Stimulated activated CD8-positive, alpha-beta memory T cell treated with anti-CD3 and anti-CD28 coated beads, Interleukin-4, amount 100 ng/mL, for 4 hours (primary cell): ENCODE measurements at places on chromosomes 3 and 15.

GRCh38 chr15:70580958-70581357 is 182.4 kb downstream of the UACA start:
- DNase-seq, result no peak

DNA sequence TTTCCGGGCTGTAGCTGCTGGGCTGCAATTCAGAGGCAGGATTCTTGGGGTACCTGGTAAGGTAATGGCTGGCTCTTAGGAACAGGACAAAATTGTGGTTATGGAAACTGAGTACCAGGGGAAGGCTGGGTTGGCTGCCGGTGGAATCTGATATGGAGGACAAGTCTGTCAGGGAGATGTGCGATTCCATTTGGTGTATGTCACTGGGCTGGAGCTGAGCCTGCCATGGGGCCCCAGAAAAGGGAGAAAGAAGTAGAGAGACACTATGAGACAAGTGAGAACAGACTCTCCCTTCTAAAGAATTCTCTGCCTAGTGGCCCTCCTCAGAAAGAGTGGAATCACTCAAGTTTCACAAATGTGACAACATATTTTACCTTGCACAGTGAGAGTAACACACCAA is 368.2 kb upstream of the ROPN1 start:
- no peak for DNase-seq

GRCh38 chr15:55247766-55248427 is 41.7 kb downstream of the RAB27A start:
- no peak for DNase-seq

- DNase-seq, result no peak
Measured at GRCh38 chr3:118781232-118781631, 253.4 kb downstream of the IGSF11 start.

DNA sequence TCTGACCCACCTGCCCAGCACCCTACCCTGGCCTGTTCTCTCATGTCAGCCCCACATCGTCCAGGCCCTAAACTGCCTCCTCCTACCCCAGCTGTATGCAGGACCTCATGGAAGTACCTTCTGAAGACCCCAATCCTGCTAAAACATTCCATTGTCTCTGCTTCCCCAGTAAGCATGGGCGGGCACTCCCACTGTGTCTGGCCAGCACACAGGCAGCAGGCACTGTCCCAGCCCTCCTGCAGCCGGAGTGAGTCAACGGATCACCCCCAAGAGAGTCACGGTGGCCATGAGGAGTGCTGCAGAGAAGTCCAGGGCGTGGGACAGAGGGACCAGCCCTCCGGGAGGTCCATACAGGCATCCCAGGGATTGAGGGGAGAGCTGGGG is 36.4 kb upstream of the SLCO2A1 start:
- DNase-seq, result no peak

- no peak for DNase-seq
Measured at GRCh38 chr3:192826214-192827006, 91.2 kb downstream of the MB21D2 start.

DNA sequence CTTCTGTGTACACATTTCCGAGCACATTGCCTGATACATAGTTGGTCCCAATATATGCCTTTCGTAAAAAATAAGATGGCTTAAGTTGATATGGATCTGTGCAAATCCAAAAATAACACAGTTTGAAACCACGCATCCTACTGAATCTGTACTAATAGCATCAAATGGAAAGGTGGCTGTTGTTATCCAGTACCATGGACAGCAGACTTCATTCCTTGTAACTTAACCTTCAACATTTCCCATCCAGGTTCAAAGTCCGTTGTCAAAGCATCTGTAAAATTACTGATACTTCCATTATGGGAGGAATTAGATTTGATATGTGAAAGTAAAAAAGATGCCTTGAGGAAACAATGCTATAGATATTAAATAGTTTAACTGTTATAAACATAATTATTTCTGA is 65.5 kb upstream of the C3orf49 start:
- no peak for DNase-seq

DNA sequence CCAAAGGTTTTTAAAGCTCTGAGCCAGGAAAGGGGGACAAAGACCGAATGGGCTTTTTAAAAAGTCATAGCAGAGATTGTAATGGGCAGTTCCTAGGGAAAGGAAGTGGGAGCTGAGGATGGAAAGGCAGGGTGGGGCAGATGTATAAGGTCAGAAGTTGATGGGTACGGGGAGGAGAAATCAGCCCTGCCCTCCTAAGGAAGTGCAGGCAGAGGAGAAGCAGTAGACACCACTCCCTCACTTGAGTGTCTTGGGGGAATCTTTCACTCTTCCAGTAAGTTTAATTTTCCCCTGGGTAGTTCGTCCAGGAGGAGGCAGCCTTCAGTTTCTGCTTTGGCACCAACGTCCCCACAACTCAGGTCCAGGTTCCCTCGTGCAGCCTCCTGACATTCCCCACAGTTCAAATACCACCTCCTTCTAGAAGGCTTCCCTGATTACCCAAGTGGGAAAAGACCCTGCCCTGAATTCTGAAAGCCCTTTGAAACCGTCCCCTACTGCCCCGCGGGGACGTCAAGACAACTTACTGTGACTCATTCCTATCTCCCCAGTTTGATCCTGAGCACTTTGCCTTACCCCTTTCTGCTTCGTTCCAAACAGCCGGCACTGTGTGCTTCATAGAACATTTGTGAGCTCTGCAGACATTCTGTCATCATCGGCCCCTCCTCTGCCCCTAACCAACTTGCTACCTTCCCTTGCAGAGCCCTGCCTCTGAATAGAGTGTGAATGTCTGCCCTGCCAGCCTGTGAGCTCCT is 14.3 kb upstream of the SRP14 start:
- no peak for DNase-seq

DNA sequence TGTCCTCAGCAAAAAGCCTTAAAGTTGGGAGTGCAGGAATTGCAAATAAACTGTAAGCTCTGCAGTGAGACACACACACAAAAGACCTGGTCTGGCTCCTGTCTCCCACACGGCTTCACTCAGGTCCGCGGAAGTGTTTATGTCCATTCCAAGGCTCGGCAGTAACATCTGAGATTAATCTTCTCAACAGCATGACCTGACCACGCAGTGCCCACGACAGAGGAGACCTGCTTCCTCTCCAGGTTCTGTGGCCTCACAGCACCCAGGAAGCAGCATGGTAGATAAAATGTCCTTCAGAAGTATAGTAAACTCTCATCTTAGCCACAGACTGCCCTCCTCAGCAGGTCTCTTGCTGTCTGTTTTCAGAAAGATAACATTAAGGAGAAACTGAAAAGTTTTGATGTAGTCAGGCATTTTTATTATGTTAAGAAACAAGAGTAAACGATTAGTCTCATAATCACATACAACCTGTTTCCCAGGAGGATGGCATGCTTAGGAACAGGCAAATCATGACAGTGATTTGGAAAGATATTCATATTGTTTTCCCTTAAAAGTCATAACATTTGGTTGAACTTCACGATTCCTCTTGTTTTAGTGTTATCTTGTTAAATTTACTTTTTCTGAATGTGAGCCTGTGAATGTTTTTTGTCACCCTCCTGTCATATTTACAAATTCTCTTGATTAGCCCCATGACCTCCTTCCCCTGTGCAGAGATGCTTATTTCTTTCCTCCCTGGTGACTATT is 34.6 kb downstream of the CD200R1L start:
- no peak for DNase-seq

DNA sequence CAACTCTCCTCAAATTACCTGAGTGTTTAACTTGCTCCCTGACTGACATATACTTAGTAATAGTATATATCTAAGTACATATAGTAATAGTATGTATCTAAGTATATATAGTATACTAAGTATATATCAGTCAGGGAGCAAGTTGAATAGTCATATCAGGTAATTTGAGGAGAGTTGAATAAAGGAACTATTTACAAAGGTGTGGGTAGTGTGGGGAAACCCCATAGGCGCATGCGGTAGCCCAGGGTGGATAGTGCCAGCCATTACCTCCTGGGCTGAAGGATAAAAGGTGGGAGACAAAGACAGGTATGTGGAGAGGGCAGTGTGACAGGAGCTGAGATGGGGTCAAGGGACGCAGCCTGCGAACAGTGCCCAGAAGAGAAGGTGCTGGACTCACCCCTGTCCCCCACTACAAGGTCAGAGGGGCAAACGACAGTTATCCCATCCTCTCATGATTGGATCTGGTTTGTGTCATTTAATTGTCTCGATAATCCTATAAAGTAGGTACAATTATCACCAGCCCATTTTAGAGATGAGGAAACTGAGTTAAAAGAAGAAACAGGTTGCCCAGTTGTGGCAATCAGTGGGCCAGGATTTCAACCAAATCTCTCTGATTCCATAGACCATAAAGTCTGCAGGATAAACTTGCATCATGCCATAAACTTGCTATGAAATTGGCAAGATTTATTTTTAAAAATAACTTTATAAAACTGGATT is 34.1 kb upstream of the TPM1 start:
- no peak for DNase-seq

- DNase-seq, result no peak
Measured at GRCh38 chr3:178971614-178972013, 100.0 kb downstream of the ZMAT3 start.

- DNase-seq, result no peak
Measured at GRCh38 chr3:98766924-98767323, 3.8 kb downstream of the ST3GAL6 start.

DNA sequence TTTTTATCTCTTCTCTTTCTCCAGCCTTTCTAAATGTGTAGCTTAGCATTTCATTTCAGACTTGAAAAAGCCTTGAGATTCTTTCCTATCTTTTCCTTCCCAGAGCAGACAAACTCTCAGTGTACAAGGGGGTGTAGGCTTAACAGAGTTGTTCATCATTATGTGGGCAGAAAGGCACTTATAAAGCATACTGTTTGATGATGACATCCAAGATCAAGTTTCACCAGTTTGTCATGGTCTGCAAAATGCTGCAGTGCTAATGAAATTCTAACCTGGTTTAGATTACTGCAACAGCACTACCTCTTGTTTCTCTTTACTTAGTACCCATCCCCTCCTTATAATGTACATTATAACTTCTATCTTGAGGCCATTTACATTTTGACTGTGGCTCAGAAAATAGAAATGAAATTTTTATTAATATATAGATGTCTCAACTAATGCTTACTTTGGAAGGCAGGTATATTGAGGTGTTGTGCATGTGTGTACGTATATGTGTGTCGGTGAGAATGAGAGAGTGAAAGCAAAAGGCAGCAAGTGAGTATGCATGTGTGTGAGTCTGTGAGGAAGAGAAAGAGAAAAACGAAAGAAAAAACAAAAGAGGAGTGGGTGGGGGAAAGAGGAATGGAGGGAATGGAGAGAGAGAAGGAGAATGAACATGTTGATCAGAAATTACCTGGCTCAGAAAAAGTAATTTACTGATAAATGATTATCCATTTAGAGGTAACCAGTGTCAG is 1043.6 kb downstream of the TUSC7 start:
- no peak for DNase-seq

DNA sequence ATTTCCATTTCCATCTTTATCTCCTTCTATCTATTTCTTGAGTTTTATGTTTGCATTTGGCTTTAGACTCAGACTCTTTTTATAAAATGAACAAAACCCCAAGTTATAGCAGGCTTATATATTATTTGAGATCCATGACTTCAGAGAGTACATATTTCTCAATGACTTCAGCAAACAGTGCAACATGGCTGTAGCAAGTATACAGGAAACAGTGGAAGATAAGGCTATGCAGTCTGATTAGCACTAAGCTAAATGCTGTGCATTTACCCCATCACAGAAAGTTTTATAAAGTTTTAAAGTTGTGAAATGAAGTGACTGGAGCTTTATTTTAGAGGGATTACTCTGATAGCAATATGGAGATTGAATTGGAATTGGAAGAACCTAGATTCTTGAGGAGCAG is 463.5 kb upstream of the TGFBR2 start:
- DNase-seq, result no peak

- DNase-seq, result no peak
Measured at GRCh38 chr3:8709287-8709686, 24.3 kb upstream of the CAV3 start.

GRCh38 chr3:13931172-13931571 is 51.3 kb upstream of the WNT7A start:
- DNase-seq, result no peak

DNA sequence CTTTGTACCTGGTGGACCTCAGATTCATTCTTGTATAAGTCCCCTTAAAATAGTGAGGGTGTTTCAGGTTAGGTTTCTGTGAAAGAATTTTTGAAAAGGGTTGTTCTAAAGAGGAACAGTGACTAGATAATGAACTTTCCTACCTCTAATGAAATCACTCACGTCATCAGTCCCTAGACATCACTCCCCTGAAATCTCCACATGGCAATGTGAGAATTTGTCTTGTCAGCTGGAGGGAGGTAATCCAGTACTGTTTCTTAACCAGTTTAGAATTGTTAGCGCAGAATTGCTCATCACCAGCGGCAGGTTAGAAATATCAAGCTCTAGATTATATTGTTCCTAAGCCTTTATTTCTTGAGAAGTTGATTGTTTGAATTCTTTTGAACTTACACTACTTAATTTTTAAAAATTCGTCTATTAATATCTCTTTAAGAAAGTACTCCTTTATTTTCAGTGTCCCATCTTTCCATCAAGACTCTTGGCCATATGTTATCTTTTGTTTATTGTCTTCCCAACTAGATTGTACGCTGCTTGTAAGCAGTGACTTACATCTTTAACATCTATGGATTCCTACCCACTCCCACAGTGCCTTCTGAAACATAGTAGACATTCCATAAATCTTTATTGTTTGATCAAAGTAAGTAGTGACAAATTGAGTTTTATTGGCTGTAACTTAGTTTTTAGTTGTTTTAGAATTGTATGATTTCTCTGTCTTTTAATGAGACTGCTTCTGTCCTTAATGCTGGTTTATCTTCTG is 52.8 kb downstream of the RASA2 start:
- no peak for DNase-seq

DNA sequence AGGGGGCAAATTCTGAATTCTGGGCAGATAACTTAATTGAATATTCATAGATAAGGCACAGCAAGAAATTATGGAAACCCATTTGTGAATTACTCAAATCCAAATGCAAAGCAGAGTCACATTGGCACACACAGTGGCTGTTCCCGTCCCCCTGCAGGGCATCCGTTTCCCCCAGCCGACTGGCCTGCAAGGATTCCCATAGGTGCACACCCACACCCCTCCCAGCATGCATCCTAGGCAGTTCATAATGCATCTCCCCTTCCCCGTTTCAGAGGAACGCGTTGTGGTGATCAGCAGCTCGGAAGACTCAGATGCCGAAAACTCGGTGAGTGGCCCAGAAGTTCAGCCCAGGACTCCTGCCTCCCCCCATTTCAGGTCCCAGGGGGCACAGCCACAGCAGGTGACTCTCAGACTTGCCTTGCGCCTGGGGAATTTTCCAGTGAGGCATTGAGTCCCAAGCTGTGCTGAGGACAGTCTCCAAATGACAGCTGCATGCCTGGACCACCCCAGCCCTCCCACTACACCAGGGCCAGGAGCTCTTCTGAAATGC is 39.8 kb downstream of the PML start:
- no peak for DNase-seq

GRCh38 chr3:147458995-147459704 is 50.0 kb downstream of the ZIC1 start:
- DNase-seq, result no peak

GRCh38 chr3:134651347-134652041 is 672 bp upstream of the KY start:
- DNase-seq, result no peak

GRCh38 chr3:186413615-186414415 is 51.8 kb upstream of the DGKG start:
- DNase-seq, result no peak

GRCh38 chr15:68335655-68336054 is 58.1 kb downstream of the FEM1B start:
- DNase-seq, result no peak
